Suppressor macrophage (primary cell): ENCODE measurements at places on chromosomes 11 and 22.
A peak's percentile ranks its signal among the peaks of the same experiment; 100 is the strongest.

- DNase-seq = no peak
Observed at GRCh38 chr11:69227271-69227670, 66.7 kb upstream of the MYEOV start.

- peak; percentile 50 for DNase-seq
Observed at GRCh38 chr22:42621505-42622002, 6.9 kb upstream of the POLDIP3 start.

DNA sequence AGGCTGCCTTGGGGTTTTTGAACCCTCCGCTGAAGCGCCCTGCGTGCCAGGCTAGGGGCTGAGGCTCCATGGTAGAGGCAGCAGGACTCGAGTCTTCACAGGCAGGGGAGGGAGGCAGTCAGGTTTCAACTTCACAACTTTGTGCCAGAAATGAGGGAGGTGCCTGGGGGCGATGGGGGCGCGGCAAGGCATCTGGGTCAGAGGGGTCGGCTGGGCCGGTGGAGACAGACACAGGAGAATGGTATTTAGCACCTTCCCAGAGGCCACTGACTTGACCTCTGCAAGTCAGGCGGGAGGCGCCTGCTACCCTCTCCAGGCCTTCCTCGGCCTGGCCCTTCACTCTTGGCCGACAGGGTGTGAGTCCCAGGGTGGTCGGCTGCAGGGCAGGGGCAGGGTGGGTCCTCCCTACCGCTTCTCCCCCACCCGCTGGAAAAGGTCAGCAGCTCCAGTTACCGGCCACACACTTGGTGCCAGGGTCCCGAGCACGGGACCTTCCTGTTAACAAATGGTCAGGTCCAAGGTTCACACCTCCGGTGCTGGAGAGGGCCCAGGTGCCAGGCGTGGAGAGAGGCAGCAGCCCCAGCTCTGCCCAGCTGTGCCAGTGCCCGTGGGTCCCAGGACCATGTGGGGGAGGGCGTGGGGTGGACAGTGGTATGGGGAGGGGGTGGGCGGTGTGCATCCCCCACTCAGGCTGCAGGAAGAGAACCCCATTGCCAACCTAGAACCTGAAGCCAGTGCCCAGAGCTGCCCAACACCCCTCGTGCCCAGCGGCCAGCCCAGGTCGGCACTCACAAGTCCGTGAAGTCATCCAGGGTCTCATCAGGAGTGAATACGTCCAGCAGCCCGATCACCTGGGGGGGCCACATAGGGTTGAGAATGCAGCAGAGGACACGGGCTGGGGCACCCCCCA lies 3.8 kb downstream of the MAPK12 start:
- DNase-seq = no peak

DNA sequence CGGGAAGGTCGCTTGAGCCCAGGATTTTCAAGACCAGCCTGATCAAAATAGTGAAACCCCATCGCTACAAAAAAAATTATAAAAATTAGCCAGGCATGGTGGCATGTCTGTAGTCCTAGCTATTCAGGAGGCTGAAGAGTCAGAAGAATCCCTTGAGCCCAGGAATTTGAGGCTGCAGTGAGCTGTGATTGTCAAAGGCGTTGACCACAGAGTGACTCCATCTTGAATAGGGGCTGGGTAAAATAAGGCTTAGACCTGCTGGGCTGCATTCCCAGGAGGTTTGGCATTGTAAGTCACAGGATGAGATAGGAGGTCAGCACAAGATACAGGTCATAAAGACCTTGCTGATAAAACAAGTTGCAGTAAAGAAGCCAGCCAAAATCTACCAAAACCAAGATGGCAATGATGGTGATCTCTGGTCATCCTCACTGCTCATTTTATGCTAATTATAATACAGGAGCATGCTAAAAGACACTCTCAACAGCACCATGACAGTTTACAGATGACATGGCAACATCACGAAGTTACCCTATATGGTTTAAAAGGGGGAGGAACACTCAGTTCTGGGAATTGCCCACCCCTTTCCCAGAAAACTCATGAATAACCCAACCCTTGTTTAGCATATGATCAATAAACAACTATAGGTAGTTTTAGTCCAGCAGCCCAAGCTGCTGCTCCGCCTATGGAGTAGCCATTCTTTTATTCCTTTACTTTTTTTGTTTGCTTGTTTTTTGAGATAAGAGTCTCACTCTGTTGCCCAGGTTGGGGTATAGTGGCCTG lies 2.8 kb upstream of the RDX start:
- no peak for DNase-seq

- no peak for DNase-seq
Observed at GRCh38 chr11:46122945-46123715, 1.9 kb upstream of the PHF21A start.

- no peak for DNase-seq
Observed at GRCh38 chr11:103731670-103732069, 304.8 kb upstream of the DDI1 start.

- DNase-seq = no peak
Observed at GRCh38 chr11:46020084-46020599, 97.7 kb downstream of the LARGE2 start.

DNA sequence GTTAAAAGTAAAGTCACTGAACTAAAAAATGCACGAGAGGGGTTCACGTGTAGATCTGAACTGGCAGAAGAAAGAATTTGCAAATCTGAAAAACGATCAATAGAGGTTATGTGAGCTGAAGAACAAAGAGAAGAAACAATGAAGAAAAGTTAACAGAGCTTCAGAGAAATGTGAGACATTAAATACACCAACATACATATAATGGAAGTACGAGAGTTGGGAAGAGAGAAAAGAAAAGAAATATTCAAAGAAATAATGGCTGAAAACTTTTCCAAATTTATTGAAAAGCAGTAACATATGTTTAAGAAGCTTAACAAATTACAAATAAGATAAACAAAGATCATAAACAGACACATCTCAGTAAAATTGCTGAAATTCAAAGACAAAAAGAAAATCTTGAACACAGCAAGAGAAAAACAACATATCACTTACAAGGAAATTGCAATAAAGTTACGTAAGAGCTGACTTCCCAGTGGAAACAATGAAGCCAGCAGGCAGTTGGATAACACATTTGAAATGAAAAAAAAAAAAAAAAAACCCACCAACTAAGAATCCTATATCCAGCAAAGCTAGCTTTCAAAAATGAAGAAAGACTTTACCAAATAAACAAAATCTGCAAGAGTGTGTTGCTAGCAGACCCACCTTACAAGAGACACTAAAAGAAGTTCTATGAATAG lies 56.8 kb downstream of the EMSY start:
- DNase-seq = no peak

GRCh38 chr22:35686298-35686697 lies 31.4 kb upstream of the APOL5 start:
- no peak for DNase-seq

GRCh38 chr11:72405009-72405408 lies 29.3 kb downstream of the CLPB start:
- peak; percentile 81 for DNase-seq

- no peak for DNase-seq
Observed at GRCh38 chr11:40118780-40119179, 1340.7 kb downstream of the LRRC4C start.

DNA sequence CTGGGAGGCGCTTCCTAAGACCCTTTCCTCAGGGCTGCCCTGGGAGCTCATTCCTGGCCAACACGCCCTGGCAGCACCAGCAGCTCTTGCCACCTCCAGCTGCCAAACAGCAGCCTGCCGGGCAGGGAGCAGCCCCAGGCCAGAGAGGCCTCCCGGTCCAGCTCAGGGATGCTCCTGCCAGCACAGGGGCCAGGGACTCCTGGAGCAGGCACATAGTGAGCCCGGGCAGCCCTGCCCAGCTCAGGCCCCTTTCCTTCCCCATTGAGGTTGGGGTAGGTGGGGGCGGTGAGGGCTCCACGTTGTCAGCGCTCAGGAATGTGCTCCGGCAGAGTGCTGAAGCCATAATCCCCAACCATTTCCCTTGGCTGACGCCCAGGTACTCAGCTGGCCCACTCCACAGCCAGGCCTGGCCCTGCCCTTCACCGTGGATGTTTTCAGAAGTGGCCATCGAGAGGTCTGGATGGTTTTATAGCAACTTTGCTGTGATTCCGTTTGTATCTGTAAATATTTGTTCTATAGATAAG lies 7.6 kb downstream of the SLC39A13 start:
- no peak for DNase-seq

DNA sequence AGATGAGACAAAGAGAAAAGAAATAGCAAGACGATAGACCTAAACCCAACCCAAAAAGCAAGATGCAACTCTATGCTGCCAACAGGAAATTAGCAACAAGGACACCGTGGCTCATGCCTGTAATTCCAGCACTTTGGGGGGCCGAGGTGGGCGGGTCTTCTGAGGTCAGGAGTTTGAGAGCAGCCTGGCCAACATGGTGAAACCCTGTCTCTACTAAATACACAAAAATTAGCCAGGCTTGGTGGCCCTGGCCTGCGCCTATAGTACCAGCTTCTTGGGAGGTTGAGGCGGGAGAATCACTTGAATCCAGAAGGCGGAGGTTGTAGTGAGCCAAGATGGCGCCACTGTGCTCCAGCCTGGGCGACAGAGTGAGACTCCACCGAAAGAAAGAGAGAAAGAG lies 24.3 kb upstream of the IL10RA start:
- DNase-seq = no peak

- no peak for DNase-seq
Observed at GRCh38 chr11:64556044-64556720, 34.8 kb upstream of the SLC22A12 start.

DNA sequence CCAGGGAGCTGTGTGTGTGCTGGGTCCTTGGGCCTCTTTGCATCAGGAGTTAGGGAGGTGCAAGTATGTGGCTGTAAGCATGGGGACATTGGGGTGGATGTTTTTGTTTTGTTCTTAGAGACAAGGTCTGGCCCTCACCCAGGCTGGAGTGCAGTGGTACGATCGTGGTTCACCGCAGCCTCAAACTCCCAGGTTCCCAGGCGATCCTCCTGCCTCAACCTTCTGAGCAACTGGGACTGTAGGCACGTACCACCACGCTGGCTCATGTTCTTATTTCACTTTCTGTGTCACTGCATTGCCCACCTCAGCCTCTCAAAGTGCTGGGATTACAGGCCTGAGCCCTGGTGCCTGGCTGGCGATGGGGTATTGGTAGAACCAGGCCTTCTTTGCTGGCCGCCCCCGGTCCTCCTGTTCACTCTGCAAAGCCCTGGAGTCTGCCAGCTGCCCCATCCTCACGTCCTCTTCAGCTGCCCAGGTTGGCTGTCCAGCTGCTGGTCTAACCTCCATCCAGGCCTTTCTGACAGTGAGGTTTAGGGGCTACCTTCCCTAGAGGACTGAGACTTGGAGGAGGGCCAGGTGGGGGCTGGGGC lies 851 bp upstream of the GRAMD4 start:
- no peak for DNase-seq

- DNase-seq = peak; percentile 68
Observed at GRCh38 chr22:25334162-25334490, 114.7 kb downstream of the CRYBB2 start.

GRCh38 chr11:129815596-129816461 lies at the start of gene TMEM45B:
TMEM45B (plus strand) TSS chr11:129815848; CDS start chr11:129852483, 36,635 bp downstream.
- DNase-seq = no peak

DNA sequence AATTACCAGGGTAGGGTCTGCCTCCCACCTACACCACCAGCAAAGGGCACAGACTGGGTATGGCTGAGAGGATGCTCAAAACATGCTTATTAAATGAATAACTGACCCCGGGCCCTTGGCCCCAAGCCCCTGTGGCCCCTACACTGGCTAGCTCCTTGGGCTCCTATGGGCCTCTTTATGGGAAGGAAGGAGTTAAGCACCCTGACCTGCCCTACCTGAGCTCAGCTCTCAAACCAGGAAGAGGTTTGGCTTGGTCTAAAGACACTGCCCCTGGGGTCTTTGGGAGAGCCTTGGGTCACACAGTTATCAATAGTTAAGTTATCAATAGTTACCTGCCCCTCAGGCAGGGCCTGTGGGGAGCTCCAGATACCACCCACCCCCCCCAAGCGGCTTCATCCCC lies 1.2 kb downstream of the USH1C start:
- no peak for DNase-seq

- DNase-seq = no peak
Observed at GRCh38 chr11:64802370-64803157, 450 bp downstream of the MAP4K2 start.

GRCh38 chr11:15157181-15157580 lies 42.5 kb downstream of the INSC start:
- DNase-seq = no peak

DNA sequence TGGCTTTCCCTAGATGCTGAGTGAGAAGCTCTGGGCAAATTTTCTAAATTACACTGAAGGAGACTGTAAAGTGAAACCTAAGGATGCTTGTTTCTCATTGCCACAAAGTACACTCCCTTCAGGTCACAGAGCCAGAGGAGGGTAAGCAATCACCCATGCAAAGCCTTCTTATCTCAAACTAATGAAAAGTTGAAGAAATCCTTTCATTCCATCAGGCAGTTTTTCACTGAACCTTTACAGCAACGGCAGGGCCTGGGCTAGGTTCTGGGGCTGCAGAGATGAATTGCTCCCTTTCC lies 106.2 kb downstream of the RASSF10 start:
- no peak for DNase-seq

DNA sequence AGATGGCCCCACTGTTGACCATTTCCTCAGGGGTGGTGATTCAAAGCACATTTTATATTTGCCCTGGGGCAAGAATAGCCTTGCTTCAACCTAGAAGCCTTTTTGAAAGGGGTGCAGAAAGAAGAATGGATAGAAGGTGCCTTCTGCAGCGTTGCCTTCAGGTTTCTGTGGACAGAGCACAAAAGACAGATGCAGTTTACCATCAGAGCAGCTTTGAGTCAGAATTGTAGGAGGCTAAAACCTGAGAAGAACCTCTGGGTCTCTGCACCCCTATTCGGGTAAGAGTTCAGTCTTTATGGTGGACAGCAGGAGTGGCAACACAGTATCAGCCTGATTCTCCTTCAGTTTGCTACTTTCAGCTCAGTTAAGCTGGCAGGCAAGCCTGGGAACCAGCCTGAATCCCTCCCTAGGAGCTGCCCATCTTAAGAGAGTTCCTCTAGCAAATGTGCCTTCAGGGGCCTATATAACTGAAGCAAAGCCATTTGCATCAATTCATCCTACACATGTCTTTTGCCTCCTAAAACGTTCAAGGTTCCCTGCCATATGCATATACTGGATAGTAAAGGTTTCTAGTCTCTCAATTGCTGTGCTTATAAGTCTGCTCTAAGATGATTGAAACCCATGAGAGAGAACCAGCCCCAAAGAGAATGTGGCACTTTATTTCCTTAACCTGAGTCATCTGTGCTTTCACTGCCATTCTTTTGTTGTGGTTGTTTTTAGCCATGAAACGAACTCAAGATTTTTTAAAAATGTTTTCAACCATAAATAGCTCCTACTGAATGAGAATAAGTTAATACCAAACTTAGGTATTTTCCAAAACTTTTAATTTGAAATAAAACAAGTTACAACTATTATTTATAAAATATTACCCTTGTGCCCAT lies 123.0 kb downstream of the TRIM44 start:
- DNase-seq = no peak

- no peak for DNase-seq
Observed at GRCh38 chr11:112652786-112653390, 308.3 kb upstream of the NCAM1 start.

- no peak for DNase-seq
Observed at GRCh38 chr11:45334836-45335235, 48.7 kb upstream of the SYT13 start.

GRCh38 chr11:16843294-16843693 lies 104.8 kb downstream of the C11orf58 start:
- DNase-seq = no peak

- no peak for DNase-seq
Observed at GRCh38 chr11:11898648-11899047, 56.9 kb downstream of the USP47 start.

GRCh38 chr11:20647976-20648565 lies 21.3 kb upstream of the NELL1 start:
- peak; percentile 61 for DNase-seq
